ENCODE measurements at places on chromosomes 6 and 20. TPM values are rescaled to one million over a fixed set of nuclear protein-coding genes. Genes with fewer than 3 reads are reported as not detected.
A peak's percentile ranks its signal among the peaks of the same experiment; 100 is the strongest.

Gene MAFB
- not detected for total RNA-seq

Gene BNIP5
- not detected for total RNA-seq

Gene ADGB
- not detected for total RNA-seq

Gene SLC17A1
- not detected for total RNA-seq

Gene ZNF341
- 5.8 TPM for total RNA-seq

Gene PDYN
- total RNA-seq: not detected

Gene CST1
- total RNA-seq: not detected

Gene SSTR4
- not detected for total RNA-seq

Gene SYTL3
- total RNA-seq: 25.8 TPM

Gene CALHM6
- total RNA-seq: 10.3 TPM

Gene SRSF12
- total RNA-seq: not detected

DNA sequence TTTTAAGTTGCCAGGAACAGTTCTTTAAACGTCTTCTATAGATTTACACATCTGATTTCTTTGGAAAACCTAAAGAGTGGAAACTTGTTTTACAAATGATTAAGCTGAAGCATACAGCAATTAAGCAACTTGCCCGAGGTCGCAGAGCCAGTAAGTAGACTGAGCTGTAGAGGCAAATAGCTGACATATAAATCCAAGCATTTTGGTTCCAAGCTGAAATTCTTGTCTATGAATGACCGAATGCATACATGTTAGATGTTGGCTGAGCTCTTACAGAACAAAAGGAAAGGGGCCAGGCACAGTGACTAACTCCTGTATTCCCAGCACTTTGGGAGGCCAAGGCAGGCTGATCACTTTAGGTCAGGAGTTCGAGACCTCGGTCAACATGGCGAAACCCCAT lies 101.8 kb upstream of the SGK1 start:
- DNase-seq: no peak

DNA sequence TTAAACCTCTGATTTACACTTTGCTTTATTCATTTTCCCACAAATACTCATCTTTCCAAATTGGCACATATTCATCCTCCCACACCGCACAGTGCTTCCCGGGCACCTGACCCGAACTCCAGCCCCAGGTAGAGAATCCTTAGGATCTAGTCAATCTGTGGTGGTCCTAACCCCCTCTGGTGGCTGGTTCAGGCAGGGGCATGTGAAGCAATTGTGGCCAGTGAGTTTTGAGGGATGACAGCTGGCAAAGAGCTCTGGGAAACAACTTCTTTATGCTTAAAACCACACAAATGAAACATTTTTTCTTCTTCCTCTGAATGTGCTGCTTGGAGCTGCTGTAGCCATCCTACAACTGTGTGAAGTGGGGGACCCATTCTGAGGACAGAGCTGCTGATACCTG lies 54.7 kb downstream of the ELOVL5 start:
- no peak for DNase-seq

GRCh38 chr6:157094038-157094437 lies 229.3 kb downstream of the TMEM242 start:
- no peak for DNase-seq

DNA sequence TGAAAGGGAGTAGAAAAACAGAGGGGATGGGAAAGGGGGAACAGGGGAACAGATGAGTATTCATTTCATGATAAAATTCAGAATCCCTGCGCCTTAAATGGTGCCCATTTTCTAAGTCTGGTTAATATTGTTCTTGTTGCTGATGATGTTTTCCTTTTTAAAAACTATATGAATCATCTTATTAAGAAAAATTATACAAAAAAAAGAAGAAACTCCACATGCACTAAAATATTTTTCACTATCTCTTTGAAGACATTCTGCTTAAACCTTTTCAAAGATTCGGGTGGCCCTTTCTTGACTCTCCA lies 1.1 kb upstream of the TFAP2B start:
- no peak for DNase-seq

- no peak for DNase-seq
Observed at GRCh38 chr6:31651602-31652191, 764 bp downstream of the BAG6 start.

GRCh38 chr6:73932866-73933265 lies 236.9 kb downstream of the CD109 start:
- DNase-seq: no peak

GRCh38 chr6:170260686-170261085 lies 30.2 kb downstream of the DLL1 start:
- no peak for DNase-seq

GRCh38 chr6:16409531-16410441 lies 171.4 kb downstream of the GMPR start:
- DNase-seq: peak; percentile 60

- no peak for DNase-seq
Observed at GRCh38 chr6:136470044-136470443, 80.2 kb downstream of the MAP7 start.

GRCh38 chr6:166950443-166950821 lies 5.9 kb downstream of the RNASET2 start:
- DNase-seq: peak; percentile 42

DNA sequence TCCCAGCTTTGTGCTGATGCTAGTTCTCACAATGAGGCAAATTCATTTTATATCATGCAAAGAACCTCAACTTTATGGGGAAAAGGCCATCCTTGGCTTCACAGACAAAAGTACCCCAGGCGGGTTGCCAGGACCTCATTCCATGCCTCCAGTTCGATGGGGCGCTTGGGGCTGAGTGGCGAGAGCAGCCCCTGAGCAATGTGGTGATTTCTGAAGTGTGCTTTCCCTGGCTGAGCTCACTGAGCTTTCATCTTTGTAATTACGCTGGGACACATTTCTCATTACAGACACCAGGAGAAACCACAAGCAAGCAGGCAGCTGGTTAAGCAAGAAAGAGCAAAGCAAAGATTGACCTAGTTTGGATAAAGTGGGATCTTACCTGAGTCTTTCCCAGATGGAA lies 301.5 kb upstream of the CDH4 start:
- DNase-seq: no peak

GRCh38 chr6:143936778-143937667 lies 71.0 kb downstream of the PLAGL1 start:
- no peak for DNase-seq

DNA sequence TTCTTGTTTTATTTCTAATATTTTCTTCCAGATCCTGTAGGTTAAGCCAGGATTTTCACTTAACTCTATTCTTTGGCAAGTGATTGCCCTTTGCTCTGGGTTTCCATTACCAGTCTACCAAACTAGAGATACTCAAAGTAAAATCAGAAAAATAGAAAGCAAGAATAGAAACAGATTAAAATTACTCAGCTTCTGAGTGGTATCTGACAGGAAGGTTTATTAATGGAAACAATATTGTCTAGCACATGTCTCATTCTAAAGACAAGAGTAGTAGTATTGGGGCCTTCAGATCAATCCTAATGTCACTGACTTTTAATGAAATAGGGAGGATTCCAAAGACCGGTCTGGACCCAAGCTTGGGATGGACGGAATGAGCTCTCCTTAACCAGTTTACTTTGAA lies 72.3 kb downstream of the SIM1 start:
- DNase-seq: no peak

Data from activated CD4-positive, alpha-beta T cell treated with anti-CD3 and anti-CD28 coated beads, Interleukin-2, amount 10 ng/mL, durations not matched to agents 7 days and 5 days (primary cell).